ENCODE measurements at places on chromosomes 5 and 9.

- no peak for DNase-seq
Measured at GRCh38 chr9:14389657-14390056, 75.7 kb upstream of the NFIB start.

DNA sequence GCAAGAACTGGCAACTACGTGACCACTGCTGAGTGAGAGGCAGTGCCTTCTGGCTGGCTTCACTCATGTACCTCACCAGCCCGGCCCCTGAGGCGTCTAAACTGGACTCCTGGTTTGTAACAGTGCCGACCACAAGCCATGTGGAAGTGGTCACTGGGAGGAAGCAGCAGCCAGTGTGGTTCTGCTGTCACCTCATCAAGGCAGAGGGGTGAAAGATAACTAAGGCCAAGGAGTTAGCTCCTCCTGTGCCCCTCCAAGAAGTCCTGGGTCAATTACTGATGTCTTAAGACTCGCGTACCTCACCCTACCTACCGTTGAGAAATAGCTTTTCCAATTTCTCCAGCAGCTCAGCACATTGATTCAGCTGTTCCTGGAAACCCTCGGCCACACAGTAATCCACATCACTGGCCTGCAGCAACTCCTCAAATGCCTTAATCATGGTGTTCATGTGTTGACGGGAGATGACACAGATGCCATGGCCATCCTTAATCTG is 142.9 kb downstream of the CDK5RAP2 start:
- DNase-seq = no peak

DNA sequence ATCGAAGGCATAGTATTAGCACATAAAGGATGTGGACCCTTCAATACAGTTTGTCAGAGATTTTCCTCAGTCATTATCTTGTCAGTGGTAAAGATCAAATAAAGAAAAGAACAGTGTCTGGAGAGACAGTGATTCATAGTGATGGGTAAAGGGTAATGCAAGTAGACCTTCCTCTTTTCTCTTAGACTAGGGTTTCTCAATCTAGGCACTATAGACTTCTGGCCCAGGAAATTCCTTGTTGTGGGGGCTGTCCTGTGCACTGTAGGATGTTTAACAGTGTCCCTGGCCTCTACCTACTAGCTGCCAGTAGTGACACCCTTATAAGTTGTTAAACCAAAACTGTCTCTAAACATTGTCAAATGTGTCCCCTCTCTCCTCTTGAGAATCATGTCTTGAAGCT is 6.9 kb downstream of the CAMK4 start:
- DNase-seq = no peak

DNA sequence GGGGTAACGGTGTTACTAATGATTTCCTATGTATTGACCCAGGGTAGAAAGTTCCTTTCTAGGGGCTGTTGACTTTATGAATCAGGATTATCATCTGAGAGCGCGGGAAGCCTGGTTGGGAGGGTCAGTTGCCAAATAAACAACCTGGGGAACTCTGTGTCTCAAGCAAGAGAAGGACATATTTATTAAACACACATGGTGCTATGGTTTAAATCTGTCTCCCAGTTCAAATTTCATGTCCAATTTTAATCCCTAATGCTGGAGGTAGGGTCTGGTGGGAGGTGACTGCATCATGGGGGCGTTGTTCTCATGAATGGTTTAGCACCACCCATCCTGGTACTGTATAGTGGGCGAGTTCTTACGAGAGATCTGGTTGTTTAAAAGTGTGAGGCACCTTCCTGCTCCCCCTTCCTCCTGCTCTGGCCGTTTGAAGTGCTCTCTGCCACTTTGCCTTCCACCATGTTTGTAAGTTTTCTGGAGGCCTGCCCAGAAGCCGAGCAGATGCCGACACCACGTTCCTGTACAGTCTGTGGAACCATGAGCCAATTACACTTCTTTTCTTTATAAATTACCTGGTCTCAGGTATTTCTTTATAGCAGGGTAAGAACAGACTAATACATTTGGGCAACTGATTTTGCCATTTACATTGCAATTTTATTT is 19.7 kb upstream of the GAS1 start:
- DNase-seq = no peak

DNA sequence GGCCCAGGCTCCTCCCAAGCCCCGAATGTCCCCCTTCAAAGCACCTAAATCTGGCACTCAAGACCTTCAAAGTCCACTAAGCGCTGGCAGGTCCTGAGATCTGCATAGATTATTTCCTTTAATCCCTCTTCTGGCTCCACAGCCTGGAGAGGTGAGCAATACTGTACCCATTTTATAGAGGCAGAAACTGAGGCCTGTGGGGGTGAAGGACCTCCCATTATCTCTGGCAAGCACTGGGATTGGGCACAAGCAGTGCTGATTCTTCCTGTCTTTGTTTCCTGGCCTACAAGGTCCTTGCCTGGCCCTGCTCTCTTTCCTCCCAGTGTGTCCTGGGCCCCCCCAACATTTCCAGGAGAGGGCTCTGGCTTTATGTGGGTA is 252.3 kb downstream of the PBX3 start:
- no peak for DNase-seq

DNA sequence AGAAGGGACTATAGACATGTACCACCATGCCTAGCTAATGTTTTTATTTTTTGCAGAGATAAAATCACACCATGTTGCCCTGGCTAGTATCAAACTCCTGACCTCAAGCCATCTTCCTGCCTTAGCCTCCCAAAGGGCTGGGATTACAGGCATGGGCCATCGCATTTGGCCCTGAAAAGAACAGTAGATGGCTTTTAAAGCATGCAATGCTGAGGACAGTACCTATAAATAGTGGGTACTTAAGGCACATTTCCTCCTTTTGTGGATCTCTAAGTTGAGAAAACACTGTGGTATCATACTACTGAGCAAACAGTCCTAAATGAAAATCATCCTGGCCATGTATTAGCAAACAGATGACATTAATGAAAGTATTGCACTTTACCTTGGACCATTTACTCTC is 119.4 kb downstream of the TTC39B start:
- DNase-seq = no peak

- no peak for DNase-seq
Measured at GRCh38 chr9:12060067-12060466, 633.1 kb upstream of the TYRP1 start.

DNA sequence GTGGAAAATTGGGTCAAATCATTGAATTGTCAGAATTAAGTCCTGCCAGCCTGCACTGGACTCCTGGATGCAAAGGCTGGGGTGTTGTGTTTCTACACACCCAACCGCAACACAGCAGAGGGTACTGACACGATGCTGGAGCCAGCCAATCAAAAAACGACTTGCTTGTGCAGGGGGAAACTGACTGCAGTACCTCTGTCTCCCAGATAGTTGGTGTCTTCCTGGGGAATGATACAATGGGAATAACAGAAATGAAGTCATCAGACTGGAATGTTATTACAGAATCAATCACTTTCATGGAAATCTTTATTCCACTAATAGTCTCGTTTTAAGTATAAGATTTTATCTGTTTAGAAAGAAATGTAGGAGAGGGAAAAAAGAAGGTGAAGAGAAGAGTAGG is 330.3 kb downstream of the MLLT3 start:
- no peak for DNase-seq

- DNase-seq = no peak
Measured at GRCh38 chr5:179599973-179600372, 23.5 kb downstream of the HNRNPH1 start.

DNA sequence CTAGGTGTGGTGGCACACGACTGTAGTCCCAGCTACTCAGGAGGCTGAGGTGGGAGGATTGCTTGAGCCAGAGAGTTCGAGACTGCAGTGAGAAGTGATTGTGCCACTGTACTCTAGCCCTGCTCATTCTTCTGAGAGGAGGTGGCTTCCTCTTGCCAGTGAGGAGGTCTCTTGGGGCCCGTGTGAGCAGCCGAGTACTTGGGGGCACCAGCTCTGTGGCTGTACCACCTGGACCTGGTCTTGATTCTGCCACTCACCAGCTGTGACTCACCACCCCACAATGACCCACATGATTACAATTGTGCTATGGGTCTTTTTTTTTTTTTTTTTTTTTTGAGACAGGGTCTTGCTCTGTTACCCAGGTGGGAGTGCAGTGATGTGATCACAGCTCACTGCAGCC is 18.0 kb upstream of the CRB2 start:
- DNase-seq = no peak

DNA sequence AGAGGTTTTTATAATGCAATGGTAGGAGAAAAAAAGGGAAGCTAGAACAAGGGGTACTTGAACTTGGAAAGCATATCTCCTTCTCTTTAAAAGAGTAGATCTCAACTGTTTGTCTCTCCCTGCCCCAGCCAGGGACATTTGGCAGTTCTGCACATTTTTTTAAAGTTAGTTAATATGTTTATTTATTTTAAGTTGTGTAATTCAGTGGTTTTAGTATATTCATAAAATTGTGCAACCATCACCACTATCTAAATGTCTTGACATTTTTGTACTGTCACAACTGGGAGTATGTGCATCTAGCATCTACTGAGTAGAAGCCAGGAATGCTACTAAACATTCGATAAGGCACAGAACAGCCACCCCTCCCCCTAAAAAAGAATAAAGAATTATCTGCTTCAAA is 103.5 kb upstream of the DPYSL3 start:
- no peak for DNase-seq

- no peak for DNase-seq
Measured at GRCh38 chr5:127885176-127885575, 182.0 kb downstream of the CCDC192 start.

DNA sequence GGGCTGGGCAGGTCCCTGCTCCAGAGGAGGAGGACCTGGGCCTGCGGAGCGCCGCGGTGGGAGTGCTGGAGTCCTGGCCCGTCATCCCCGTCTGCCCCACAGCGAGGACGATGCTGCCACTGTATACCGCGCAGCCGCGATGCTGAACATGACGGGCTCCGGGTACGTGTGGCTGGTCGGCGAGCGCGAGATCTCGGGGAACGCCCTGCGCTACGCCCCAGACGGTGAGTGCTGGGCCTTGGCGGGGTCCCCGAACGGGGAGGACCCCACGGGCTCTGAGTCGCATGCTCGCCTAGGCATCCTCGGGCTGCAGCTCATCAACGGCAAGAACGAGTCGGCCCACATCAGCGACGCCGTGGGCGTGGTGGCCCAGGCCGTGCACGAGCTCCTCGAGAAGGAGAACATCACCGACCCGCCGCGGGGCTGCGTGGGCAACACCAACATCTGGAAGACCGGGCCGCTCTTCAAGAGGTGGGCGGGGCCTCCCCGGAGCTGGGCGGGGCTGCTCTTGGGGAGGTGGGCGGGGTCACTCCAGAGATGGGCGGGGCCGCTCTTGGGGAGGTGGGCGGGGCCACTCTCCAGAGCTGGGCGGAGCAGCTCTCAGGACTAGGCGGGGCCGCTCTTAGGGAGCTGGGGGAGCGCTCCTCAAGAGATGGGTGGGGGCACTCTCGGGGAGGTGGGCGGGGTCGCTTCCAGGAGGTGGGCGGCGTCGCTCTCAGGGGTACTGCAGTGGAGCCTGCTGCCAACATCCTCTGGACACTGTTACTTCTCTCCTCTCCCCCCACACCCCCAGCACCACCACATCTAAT is 13.1 kb downstream of the LRRC26 start:
- DNase-seq = no peak

DNA sequence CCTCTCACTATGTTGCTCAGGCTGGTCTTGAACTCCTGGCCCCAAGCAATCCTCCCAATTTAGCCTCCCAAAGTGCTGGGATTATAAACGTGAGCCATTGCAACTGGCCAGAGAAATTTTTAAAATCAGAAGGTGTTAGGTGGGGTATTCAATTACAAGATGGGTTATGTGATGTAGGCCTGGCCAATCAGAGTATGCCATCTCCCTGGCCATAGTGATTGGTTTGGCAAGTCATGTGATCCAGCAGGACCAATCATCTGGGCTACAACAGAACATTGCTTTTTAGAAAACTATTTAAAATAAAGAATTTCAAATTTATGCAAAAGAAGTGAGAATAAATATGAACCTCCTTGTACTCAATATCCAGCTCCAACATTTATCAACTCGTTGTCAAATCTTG is 22.4 kb downstream of the NMRK1 start:
- DNase-seq = no peak

GRCh38 chr9:120435091-120435490 is 144.9 kb downstream of the CDK5RAP2 start:
- DNase-seq = no peak

GRCh38 chr9:69066955-69067354 is 31.4 kb downstream of the FXN start:
- no peak for DNase-seq

DNA sequence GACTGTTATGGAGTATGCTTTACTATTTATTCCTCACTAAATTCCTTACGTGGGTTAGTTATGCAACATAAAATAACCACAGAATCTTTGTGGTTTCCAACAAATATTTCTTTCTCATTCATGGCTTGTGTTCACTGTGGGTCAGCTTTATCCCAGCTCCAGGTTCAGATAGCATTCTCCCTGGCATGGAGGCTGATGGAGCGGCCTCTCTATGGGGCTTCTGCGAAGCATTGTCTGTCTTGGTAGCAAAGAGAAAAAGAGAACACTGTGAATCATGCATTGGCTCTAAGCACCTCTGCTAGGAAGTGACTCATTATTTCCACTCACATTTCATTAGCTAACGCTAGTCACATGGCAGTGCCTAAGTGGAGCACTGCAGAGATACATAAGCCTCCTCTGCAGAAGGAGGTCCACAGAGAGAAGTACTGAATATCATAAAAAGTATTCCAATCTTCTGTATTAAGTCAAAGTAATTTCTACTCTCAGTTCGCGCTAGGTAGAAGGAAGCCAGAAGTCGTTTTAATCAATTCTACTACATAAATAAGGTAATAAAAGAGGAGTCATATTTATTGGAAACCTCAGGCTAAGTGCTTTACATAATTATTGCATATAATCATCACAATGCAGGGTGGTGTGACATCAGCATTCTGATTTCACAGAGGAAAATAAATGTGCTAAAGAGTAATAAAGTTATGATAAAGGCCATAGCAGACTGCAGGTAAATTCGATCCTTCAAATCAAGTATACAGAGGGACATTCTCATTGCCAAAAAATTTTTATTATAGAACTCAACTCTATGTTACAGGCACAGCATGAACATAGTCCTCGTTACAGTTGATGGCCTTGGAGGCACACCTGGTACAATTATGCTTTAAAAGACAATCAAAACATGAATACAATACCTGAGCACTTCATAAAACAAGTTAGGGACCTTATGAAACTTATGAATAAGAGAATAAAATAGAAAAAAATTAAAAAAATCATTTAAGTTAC is 531.1 kb downstream of the CETN3 start:
- no peak for DNase-seq

GRCh38 chr9:127714951-127715469 is 453 bp downstream of the PTRH1 start:
- no peak for DNase-seq

- DNase-seq = no peak
Measured at GRCh38 chr5:14453481-14453880, 128.1 kb upstream of the OTULINL start.

DNA sequence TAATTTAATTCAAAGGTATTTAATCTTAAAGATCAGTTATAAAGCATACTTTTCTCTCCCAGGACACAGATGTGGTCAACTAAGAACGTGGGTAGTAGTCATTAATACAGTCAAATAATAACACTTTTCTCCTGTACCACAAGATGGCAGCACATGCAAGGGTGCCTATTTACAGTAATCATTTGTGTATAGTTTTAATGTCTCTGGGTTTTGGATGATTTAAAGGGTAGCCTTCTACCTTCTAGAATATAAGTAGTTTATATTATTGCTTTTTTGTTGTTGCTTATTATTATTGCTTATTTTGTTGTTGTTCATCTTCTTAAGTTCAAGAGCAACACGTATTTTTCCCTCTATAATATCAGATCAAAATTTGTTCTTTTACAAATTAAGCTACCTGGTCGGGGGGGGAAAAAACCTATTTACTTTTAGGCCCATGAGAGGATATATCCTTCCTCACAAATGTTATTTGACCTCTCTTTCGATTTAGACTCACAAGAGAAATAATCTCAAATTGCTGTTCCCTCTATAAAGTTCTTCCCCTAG is 59.6 kb upstream of the SLC27A6 start:
- no peak for DNase-seq

Measured in type B pancreatic cell (in vitro differentiated cells).